MM.1S (cell line): ENCODE measurements at places on chromosomes 2 and 18.
A peak's percentile ranks its signal among the peaks of the same experiment; 100 is the strongest.

DNA sequence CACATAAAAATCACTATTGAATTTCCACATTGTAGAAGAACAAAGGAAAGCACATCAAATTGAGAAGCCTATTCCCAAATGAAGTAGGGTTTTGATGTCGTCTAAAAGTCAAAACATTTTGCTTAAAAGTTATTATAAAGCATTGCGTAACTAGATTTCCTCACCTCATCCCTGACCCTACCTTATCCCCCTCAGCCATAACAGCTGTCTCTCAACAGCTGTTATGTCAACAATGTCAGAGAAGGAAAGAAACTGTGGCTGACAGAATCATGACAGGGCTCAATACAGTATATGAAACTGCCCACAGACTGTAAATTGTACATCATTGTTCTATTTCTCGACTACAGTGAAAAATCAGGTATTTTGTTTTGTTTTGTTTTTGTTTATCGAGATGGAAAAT is 63.0 kb upstream of the ACVR1C start:
- H3K27ac ChIP-seq: no peak overlapping the region
- no peak for DNase-seq
- no peaks in the 10 kb centered on the region for H3K36me3 ChIP-seq
- H3K4me1 ChIP-seq: peaks cover 20% of the 10 kb centered on the region
- no peak overlapping the region for H3K4me3 ChIP-seq
- H3K27me3 ChIP-seq: no peaks in the 10 kb centered on the region

DNA sequence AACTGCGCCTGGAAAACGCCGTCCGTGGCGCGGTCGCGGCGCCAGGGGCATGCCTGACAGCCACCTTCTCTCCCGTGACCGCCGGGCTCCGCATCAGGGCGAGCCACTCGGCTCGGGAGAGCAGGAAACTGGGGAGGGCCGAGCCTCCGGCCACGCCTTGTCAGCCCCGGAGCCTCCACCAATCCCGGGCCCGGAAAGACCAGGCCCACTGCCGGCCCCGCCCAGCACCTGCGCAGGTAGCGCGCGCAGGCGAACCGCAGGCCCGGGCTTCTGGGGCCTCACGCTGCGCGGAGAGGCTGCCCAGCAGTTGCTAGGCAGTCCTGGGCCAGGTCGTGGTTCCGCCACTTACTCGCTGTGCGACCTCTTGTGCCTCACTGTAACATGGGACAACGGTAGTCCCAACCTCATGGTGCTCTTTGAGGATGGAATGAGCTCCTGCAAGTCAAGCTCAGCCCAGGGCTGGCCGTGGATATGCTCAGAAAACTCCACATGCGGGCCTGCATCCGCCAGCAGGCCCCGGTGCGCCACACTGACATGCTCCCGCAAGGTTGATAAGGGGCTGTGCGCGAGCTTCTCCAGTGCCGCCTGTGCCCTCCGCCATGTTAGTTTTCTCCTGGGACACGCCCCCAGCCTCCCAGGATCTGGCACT is 97.1 kb downstream of the INHBB start:
- peaks cover 16% of the 10 kb centered on the region; the same call in 1 of the 2 replicates for H3K27me3 ChIP-seq
- no peak overlapping the region for H3K4me3 ChIP-seq
- H3K36me3 ChIP-seq: no peaks in the 10 kb centered on the region
- no peak for DNase-seq
- H3K4me1 ChIP-seq: no peaks in the 10 kb centered on the region
- no peak overlapping the region for H3K27ac ChIP-seq

DNA sequence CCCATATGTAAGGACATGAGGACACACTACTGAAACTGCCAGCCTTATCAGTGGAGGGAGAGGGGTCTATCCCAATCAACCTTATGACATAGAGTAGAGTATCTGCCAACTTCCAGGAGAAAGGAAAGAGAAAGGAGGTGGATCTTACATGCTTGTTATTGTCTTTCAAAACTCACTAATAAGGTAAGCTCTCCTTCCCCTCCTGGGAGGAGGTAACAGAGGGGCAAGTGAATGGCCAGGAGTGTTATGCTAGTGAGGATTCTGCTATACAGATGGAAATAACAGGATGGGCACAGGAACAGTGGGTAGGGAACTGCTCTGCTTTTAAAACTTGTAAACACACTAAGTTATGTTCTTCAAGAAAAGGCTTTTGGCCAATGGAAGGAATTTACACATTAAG is 1020.1 kb downstream of the TDRD15 start:
- no peak overlapping the region for H3K27ac ChIP-seq
- no peaks in the 10 kb centered on the region for H3K4me1 ChIP-seq
- H3K4me3 ChIP-seq: no peak overlapping the region
- H3K36me3 ChIP-seq: no peaks in the 10 kb centered on the region

- no peak overlapping the region for H3K4me3 ChIP-seq
- H3K4me1 ChIP-seq: peaks cover 6% of the 10 kb centered on the region; the same call in 1 of the 2 replicates
- H3K36me3 ChIP-seq: no peaks in the 10 kb centered on the region
These were observed 4.2 kb downstream of the FOXI3 start for GRCh38 chr2:88448248-88448647.

DNA sequence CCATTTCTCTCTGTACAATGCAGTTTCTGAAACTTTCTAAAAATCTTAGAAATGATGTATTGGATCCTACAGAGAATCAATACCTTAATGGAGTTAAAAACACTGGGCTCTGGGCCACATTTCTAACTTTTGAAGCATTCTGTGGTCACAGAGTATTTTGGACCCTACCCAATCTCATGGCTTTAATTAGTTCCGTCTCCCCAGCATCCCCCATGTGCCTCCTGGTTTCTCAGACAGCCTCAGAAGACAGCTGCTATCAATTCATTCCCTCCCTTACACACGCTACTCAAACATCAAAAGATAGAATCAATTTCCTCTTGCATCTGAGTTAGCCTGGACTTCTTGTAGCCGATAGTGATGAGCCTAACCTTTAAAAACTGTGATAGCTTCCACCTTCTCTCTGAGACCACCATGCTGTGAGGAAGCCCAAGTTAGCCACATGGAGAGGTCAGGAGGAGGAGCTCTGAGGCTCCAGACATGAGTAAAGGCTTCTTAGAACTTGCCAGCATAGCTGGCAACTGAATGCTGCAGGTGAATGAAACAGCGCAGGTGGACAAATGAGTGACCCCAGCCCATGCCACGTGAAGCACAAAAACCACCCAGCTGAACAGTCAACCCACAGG is 10.4 kb downstream of the ADCY3 start:
- no peak overlapping the region for H3K27ac ChIP-seq
- no peaks in the 10 kb centered on the region for H3K27me3 ChIP-seq
- no peak for DNase-seq
- H3K4me3 ChIP-seq: no peak overlapping the region
- 0 out of 2 replicates have a peak, but pooled peaks cover 2% of the 10 kb centered on the region for H3K36me3 ChIP-seq
- H3K4me1 ChIP-seq: no peaks in the 10 kb centered on the region

GRCh38 chr2:8234757-8235374 is 447.0 kb upstream of the ID2 start:
- no peaks in the 10 kb centered on the region for H3K27me3 ChIP-seq
- H3K27ac ChIP-seq: no peak overlapping the region
- peak; percentile 24 for DNase-seq
- no peaks in the 10 kb centered on the region for H3K4me1 ChIP-seq
- H3K36me3 ChIP-seq: no peaks in the 10 kb centered on the region

DNA sequence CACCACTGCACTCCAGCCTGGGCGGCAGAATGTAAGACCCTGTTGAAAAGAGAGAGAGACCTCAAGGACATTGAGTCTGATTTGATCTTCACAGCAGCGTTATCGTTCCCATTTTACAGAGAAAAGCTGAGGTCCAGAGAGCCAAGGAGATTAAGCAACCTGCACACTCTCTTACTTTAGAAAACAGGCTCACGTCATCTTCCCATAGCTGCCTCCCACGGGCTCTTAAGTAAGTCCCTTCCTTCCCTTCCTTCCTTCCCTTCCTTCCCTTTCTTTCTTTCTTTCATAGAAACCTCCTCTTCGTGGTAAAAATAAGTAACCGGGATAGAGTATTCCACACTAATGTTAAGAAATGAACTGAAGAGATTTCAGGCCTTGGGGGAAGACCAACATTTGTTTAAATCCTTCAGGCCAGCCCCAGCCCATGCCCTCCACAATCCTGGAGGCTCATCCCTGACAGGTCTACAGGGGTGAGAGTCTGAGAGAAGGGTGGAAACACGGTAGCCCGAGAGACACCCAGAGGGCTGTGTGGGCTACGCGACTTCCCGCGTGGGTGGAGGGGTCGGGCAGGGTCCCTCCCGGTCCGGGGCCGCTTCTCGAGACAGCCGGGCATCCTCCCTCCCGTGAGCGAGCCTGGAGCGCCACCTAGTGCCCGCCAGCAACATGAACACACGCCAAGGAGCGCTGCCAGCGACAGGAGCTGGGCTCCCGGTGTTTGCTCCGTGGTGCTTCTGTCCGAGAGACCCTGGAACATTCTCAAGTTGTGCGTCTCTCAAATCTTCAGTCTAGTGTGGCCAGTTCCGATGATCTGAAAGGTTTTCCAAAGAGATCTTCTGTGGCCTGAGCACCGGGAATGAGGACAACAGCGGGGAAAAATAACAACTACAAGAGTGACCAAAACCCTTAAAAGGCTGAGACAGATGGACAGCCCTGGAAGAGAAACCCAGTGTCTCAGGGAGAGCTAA is 160.3 kb downstream of the INO80D start:
- H3K27me3 ChIP-seq: no peaks in the 10 kb centered on the region
- no peaks in the 10 kb centered on the region for H3K4me1 ChIP-seq
- peak; percentile 62 for DNase-seq
- no peaks in the 10 kb centered on the region for H3K36me3 ChIP-seq
- H3K27ac ChIP-seq: no peak overlapping the region
- peak overlapping the region; percentile 23; the same call in 1 of the 2 replicates for H3K4me3 ChIP-seq

- no peaks in the 10 kb centered on the region for H3K36me3 ChIP-seq
- H3K4me1 ChIP-seq: peaks cover 16% of the 10 kb centered on the region
- no peak for DNase-seq
- H3K4me3 ChIP-seq: no peak overlapping the region
These were observed 148.7 kb upstream of the ATP5MC3 start for GRCh38 chr2:175330195-175330594.

GRCh38 chr2:11998218-11998617 is 251.8 kb downstream of the LPIN1 start:
- H3K4me1 ChIP-seq: no peaks in the 10 kb centered on the region
- no peak overlapping the region for H3K27ac ChIP-seq
- H3K27me3 ChIP-seq: no peaks in the 10 kb centered on the region
- no peaks in the 10 kb centered on the region for H3K36me3 ChIP-seq

GRCh38 chr2:60071490-60071831 is 482.0 kb downstream of the BCL11A start:
- H3K36me3 ChIP-seq: no peaks in the 10 kb centered on the region

DNA sequence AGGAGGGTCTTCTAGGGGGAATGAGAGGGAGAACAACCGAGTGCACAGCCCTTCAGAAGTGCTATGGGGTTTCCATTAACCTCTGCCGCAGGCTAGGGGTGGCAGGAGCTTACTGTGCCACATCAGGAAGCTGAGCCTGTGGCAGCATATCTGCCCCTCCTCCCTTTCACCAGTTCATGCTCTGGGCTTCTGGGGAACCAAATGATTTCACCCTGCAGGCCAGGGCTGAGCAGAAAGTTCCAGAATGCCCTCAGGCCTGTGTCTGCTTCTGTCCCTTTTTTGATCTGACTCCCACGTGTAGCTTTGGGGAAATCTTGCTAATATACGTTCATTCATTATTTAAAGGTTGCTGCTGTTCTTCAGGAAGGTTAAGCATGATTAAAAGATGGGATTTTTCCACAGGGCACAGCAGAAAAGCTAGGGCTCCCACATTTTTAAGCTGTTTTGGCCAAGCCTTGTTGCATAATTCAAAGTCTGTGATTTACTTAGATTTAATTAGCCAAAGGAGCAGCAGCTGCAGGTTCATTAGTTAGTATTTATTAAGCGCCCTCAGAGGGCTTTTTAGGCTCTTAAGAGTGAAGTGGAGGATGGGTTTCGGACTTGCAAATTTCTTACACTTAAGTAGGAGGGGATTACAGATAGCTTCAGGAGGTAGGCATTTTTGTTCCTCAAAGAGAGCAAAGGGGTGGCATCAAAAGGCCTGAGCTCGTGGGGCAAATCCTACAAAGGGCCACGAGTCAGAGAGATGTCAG is 10.2 kb downstream of the TMEM247 start:
- H3K4me3 ChIP-seq: no peak overlapping the region
- H3K4me1 ChIP-seq: peaks cover 21% of the 10 kb centered on the region
- no peak for DNase-seq
- H3K27ac ChIP-seq: no peak overlapping the region
- H3K36me3 ChIP-seq: no peaks in the 10 kb centered on the region
